ENCODE measurements at places on chromosomes 16 and 17. TPM values are rescaled to one million over a fixed set of nuclear protein-coding genes. Genes with fewer than 3 reads are reported as not detected.

DNA sequence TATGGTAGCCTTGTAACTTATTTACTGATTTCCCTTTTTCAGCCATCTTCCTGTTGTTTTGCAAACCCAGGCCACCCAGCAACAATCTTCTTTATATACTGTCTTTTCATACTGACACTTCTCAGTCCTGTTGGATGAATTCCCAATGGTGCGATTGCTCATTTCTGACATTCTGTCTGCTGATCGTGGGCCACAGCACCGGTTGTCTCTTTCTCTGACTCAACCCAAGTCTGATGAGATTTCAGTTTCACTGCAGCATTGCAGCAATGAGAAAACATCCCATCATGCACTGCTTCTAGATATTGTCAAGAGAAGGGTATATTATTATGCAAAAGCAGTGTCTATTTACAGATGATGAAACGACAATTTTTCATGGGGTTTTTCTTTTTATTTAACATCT is 349.2 kb upstream of the HSBP1 start:
- DNase-seq: no peak

PLD6 gene
- total RNA-seq: 2.8 TPM

DNA sequence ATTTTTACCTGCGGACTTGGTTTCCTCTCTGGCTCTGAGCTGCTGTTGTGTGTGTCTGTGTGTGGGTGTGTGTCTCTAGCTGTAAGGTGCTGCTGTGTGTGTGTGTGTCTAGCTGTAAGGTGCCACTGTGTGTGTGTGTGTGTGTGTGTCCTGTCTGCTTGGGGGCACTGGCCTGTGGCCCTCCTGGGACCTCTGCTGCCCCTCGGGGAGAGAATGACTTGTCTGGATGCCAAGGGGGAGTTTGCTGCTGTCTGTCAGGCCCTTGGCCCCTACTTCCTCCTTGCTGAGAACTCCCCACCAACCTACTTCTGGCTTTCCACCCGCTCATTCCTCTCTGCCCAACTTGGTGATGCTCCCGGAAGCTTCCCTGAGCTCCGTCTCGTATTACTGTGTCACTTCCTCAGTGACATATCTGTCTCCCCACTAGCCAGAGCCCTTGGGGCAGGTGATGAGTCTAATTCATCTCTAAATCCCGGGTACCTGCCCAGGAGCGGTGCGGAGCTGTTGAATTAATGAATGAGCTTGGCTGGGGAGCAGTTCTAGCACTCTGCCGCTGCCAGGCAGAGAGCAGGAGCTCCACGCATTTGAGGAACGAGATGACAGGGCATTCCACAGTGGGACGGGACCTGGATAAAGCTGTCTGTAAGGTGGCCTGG is 3.5 kb upstream of the LASP1NB start:
- DNase-seq: no peak

DNA sequence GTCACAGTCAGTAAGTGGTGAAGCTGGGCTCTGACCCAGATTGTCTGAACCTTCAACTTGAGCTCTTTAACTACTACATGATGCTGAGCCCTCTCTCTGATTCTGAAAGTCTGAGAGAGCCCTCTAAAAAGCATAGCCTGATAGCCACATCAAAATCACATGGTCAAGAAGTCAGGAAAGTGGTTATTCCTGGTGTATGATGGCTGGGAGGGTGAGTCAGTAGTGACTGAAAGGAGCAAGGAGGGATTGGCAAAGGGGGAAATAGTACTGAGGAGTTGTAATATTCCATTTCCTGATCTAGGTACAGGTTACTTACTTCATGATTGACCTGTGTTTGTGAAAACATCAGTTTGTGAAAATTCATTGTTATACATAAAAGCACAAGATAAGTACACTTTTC is 89.1 kb downstream of the SSH2 start:
- no peak for DNase-seq

ORC6 gene
- 10.1 TPM for total RNA-seq

DNA sequence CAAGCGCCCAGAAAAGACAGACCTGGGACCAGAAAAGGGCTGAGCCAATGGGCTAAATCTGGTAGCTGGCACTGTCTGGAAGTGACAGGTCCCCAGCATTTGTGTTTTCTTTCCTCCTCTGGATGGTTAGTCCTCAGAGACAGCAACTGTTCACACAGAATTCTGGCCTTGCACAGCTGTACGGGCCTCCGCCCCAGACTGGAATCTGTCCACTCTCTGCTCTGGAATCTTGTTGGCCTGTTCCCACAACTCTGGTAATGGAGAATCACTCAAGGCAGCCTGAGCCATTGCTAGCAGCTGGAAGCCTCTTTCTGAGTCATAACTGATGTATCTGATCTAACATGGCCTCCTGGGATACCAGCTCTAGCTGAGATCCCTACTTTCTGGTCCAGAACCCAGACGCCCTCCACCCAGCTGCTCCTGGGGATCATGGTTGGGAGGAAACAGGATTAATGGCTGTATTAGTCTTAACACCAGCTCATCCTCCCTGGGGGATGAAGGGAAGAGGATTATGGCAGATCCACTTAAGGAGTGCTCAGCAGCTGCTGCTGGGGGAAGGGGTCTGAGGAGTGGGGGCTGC is 9.1 kb downstream of the ZNF668 start:
- DNase-seq: no peak

GRCh38 chr17:30405161-30405560 is 26.4 kb downstream of the CPD start:
- no peak for DNase-seq

DNA sequence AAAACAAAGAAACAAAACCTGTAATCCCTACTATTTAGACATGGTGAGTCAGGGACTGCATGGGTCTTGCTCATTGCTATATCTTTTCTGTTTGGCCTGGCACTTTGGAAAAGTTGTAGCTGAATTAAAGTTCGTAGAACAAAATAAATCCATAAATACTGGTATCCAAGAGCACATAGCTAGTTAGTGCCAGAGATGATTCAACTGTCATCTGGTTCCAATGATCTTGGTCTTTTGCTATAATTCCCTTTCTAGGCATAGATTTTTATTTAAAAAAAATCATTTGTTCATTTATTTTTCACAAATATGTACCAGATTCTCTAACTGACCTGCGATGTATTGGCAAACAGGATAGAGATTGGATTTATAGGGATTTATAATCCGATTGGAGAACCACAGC is 1436.1 kb upstream of the GOT2 start:
- no peak for DNase-seq

RNU2-1 gene
- not detected for total RNA-seq

DNA sequence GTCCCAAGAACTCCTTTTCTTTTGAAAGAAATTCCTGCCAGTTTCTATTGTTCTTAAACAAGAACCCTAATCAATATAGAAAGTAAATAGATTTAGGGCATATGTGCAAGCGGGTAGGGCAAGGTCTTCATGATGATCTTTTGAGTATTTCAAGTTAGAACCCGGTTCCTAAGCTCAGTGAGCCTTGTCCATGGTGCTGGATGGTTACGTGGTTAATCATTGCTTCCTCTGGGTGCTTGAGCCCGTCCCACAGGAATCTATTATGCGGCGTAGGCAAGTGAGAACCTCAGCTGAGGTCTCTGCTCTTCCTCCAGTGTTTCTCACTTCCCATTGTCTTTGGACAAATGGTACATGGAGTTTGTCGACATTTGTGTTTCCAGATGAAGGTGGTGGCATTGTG is 580.8 kb upstream of the EEF2KMT start:
- no peak for DNase-seq

DNA sequence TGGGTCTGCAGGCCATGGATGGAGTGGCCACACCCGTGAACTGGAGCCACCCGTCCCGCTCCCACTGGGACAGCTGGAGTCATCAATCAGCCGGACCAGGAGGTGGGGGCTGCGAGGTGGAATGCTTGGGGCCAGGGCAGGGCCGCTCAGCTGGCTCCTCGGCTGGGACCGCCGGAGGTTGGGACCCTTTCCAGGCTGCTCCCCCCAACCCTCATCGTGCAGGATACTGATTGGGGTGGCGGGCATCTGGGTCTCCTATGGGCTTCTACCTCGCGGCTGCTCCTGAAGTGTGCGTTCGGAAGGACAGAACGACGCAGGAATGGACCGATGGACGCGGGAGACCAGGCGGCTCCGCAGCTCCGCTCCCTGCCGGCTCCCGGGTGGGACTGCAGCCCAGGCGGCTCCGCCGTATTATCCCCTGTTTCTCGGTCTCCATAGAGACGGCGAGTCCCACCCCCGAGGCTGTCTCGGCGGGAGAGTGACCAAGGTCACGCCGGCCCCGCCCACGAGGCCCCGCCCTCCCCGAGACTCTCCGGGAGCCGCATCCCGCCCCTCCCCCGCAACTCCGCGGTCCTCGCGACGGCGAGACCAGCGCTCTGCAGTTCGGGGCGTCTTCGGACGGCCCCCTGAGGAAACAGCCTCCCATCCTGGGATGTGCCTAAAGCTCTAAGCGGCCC is at the start of gene TPPP3:
Gene TPPP3, minus strand, starts transcription at position 388 of the 677 bp plus-strand sequence. CDS start 2,387 bp downstream, outside the sequence.
- DNase-seq: no peak

- DNase-seq: peak; percentile 35
Observed at GRCh38 chr17:73068322-73069153, 23.9 kb downstream of the SLC39A11 start.

DNA sequence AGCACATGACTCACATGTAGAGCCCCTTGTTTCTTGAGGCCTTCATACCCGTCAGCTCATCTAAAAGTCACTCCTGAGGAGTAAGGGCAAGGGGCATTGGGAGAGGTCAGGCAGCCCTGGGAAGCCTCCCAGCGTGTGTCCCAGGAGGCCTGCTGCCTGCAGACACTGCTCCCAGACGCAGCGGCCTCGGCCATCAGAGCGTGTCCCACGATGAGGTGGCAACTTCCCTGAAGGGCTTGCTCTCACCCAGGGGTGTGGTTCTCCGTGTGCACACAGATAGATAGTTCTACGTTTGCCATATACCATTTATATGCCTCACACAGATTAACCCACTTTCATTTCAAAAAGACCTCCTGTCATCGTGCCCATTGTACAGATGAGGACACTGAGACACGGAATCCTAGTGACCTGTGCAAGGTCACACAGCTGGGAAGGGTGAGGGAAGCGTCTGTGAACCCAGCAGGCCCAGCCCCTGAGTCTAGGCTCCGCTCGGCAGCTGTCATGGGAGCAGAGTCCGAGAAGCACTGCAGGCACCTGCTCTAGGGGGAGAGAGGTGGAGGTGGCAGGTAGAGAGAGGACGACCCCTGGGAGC is 8.3 kb downstream of the TUBB3 start:
- DNase-seq: no peak

- DNase-seq: no peak
Observed at GRCh38 chr16:57314161-57314785, 29.8 kb upstream of the PLLP start.

NGFR gene
- 11.7 TPM for total RNA-seq

DNA sequence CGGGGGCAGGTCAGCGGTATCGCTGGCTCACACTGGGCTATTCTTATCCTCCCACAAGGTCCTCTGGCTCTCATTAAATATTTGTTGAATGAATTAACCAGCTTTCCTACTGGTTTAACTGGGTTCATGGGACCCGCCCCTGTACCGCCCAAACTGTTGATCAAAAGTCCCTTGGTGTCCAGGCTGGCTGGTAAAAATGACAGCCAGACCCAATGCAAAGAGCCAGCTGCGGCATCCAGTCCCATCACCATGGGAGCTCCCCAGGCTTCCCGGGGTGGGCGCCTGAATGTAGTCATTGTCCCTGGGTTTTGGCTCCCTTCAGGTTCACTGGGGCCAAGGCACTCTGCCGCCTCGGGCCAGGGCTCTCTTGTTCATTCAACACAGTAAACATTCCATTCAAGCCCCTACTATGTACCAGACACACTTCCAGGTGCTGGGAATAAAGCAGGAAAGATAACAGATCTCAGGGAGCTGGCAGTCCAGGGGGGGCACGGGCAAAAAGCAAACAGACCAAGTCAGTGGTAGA is 11.7 kb upstream of the ATP2C2 start:
- DNase-seq: no peak

- DNase-seq: no peak
Observed at GRCh38 chr17:37067555-37068111, 118.9 kb downstream of the AATF start.

PARD6A gene
- total RNA-seq: 1.7 TPM

- DNase-seq: no peak
Observed at GRCh38 chr17:10109146-10109545, 89.3 kb downstream of the GAS7 start.

GRCh38 chr16:30785126-30786106 is 1.6 kb downstream of the ZNF629 start:
- DNase-seq: no peak

DNA sequence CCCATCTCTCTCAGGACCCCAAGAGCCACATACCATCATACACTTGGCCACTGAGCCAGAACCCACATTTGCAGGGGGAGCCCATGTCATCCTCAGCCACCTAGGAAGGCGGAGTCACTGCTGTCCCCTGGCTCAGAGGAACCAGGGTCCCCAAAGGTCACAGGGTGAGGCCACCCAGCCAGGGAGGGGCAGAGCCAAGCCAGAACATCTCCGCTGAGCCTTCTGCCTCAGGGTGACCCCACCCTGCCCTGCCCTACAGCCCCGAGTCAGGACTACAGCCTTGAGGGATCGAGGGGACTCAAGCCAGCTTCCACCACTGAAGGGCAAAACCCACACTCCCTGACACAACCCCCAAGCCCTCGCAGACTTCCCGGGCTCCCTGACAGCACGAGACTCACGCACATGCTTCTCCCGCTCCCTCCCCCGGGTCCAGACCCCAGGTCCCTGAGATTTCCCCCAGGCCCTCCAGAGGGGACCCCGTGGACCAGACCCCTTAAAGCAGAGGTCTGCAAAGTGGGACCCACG is 17.4 kb downstream of the PIEZO1 start:
- DNase-seq: no peak

GRCh38 chr17:38590988-38591758 is 14.6 kb downstream of the SRCIN1 start:
- DNase-seq: no peak

DNA sequence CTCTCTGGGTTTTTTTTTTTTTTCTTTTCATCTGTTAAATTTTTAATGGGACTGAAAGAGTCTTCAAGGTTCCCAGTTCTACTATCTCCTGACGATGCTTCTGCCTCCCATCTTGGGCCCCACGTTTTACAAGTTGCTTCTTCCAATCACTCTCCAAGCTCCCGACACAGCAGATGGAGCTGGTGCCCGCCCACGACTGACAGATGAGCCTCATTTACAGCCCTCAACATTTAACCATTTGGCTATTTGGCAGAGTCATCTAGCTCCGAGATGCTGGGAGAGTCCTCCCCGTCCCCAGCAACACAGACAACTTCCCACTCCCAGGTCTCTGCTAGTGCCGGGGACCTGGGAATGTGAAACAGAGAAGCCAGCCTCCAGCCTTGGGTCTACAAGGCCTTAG is 276.9 kb downstream of the SHISA9 start:
- DNase-seq: no peak

ZP2 gene
- 0.90 TPM for total RNA-seq

EVI2B gene
- 2.6 TPM for total RNA-seq

DNA sequence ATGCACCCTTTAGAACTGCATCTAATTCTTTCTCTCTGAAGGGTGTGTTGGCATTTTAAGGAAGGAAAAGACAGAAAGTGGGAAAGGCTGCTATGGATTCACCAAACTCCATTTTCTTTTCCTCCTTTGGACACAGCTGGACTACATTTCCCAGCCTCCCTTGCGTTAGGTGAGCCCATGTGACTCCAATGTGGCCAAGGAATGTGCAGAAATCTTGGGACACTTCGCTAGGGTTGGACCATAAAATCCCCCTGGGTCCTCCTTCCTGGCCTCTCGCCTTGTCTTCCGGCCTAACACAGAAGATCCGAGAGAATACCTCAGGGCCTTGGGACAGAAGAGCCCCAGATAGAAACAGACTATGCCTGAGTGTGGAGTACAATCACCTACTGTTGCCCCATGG is 56.3 kb downstream of the ABCC12 start:
- no peak for DNase-seq

KLHL10 gene
- total RNA-seq: 0.48 TPM

Measured in urinary bladder (tissue), 4 donors.